ENCODE measurements at places on chromosomes 4 and X. TPM values are rescaled to one million over a fixed set of nuclear protein-coding genes. Genes with fewer than 3 reads are reported as not detected.

S100G gene
- total RNA-seq = not detected

ENPEP gene
- 0.58 TPM for total RNA-seq

DCAF8L1 gene
- not detected for total RNA-seq

DRP2 gene
- 0.58 TPM for total RNA-seq

OPRPN gene
- total RNA-seq = not detected

NKX3-2 gene
- not detected for total RNA-seq

CXCL1 gene
- total RNA-seq = not detected

MAP7D2 gene
- 0.17 TPM for total RNA-seq

CHST7 gene
- 6.7 TPM for total RNA-seq

SLC25A4 gene
- total RNA-seq = 5.3 TPM

DDIT4L gene
- total RNA-seq = 0.19 TPM

DDX53 gene
- not detected for total RNA-seq

MXRA5 gene
- not detected for total RNA-seq

KIT gene
- 1.1 TPM for total RNA-seq

LAGE3 gene
- 34.8 TPM for total RNA-seq

ADH6 gene
- not detected for total RNA-seq

PIM2 gene
- total RNA-seq = 63.2 TPM

COQ2 gene
- total RNA-seq = 15.5 TPM

MGARP gene
- total RNA-seq = 0.22 TPM

CENPE gene
- total RNA-seq = 44.7 TPM

EXOC1L gene
- not detected for total RNA-seq

CPEB2 gene
- 15.0 TPM for total RNA-seq

CCKAR gene
- not detected for total RNA-seq

DIAPH2 gene
- 13.7 TPM for total RNA-seq

ADGRL3 gene
- not detected for total RNA-seq

CTAG1B gene
- total RNA-seq = not detected

AMMECR1 gene
- total RNA-seq = 10.8 TPM

SPANXA2 gene
- total RNA-seq = not detected

PDE5A gene
- 0.82 TPM for total RNA-seq

ADGRG4 gene
- total RNA-seq = not detected

FAM9B gene
- total RNA-seq = not detected

KIAA1210 gene
- not detected for total RNA-seq

PASD1 gene
- not detected for total RNA-seq

JADE3 gene
- total RNA-seq = 0.06 TPM

LEF1 gene
- total RNA-seq = 309 TPM

MAGEA4 gene
- total RNA-seq = not detected

PTCHD1 gene
- not detected for total RNA-seq

GALNTL6 gene
- not detected for total RNA-seq

MAGEB10 gene
- total RNA-seq = not detected

STATH gene
- not detected for total RNA-seq

ADAMTS3 gene
- total RNA-seq = not detected

MAGEA12 gene
- not detected for total RNA-seq

GLOD5 gene
- total RNA-seq = not detected

NXF2 gene
- total RNA-seq = not detected

MUC7 gene
- not detected for total RNA-seq
